Fibroblast of skin of right biceps (primary cell): ENCODE measurements at places on chromosomes 2 and 18.

DNA sequence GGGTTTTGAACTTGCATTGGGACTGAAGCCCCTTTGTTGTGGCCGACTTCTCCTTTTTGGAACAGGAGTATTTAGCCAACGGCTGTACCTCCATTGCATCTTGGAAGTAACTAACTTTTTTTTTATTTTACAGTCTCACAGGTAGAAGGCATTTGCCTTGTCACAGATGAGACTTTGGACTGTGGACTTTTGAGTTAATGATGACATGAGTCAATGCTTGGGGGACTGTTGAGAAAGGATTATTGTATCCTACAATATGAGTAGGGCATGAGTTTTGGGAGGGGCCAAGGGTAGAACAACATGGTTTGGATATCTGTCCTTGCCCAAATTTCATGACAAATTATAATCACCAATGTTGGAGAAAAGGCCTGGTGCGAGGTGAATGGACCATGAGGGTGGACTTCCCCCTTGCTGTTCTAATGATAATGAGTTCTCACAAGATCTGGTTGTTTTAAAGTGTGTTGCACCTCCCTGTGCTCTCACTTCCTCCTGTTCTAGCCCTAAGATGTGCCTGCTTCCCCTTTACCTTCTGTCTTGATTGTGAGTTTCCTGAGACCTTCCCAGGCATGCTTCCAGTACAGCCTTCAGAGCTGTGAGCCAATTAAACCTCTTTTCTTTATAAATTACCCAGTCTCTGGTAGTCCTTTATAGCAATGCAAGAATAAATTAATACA, 1269.4 kb upstream of the CHAC2 start:
- DNase-seq, result no peak

- peak; percentile 29 for DNase-seq
Measured at GRCh38 chr2:168700615-168701245, 101.7 kb upstream of the NOSTRIN start.

DNA sequence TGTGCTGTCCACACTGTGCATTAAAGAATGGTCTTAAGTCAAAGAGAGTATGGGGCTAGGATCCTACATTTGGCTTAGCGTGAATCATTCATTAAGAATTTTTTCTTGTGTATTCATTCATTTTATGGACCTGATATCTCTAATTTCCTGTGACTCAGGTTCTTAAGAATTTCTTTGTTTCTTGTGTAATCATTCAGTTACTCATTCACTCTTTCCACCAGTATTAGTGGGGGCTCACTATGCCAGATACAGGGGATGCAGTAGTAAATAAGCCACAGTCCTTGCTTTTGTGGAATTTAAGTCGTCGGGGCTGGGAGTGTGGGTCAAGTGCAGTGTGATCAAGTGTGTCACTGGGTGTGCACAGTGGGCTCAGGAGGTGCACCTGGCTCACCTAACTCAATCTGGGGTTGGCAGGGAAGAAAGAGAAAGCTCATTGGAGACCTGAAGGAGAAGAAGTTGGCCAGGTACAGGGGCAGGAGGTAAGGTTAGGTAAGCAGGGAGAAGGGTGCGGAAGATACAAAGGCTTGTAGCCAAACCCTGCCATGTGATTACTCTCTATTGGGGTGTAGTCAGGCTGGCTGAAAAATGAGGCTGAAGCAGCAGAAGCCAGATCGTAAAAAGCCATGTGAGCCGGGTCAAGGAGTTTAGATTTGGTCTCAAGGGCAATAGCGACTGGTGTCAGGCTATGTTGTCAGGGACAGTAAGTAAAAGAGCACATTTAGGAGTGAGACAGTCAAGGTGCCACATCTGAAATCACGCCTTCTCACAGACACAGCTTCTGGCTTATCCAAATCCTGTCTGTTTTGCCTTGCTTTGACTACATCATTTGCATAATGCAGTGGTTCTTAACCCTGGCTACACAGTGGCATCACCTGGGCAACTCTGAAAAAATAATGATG, 67.2 kb downstream of the KCTD1 start:
- DNase-seq, result peak; percentile 96

DNA sequence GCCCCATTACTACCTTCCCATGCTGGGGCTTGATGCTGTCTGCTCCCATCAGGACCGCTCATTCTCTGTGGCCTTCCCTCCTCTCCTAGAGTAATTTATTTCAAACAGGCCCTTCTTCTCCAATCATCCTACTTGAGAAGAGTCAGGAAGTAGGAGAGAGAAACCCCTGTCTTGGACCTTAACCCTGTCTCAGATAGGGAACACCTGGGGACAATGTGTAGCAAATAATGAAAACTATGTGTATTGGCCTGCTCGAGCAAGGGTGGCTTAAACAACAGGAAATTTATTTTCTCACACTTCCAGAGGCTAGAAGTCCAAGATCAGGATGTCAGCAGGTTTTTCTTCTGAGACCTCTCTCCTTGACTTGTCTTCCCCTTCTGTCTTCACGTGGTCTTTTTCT, 26.6 kb upstream of the NEMP2 start:
- DNase-seq, result no peak

GRCh38 chr2:96832754-96833507, 10.9 kb downstream of the ANKRD23 start:
- peak; percentile 55 for DNase-seq

GRCh38 chr2:18831916-18832510, 242.6 kb upstream of the NT5C1B start:
- DNase-seq, result no peak

DNA sequence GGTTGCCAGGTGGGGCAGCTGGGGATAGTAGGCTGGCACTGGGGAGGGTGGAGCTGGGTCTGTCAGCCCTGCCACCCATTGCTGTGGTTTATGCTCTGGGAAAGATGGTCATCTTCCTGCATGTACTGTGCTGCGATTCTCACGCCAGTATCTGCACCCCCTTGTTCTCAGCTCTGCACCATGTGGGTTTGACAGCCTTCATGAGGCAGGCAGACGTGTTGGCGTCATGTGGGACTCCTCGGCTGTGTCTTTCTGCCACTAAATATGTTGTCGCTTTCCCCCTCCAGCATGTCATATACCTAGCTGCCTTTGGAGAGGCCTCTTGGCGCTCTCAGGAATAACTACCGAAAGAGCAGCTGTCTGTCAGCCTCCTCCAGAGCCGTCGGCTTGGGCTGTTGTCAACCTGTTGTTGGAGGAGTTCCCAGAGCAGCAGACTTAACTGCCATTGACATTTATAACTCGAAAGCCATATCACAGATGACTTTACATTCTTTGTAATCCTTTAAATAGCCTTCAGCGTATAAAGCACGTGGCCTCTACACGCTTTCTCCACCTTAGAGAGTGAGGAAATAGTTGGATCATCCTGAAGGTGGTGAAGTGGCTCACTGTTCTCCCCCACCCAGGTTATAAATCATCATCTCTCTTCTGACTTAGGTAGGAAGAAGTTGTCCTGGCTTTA, 80.4 kb upstream of the MGAT5 start:
- peak; percentile 27 for DNase-seq

- DNase-seq, result no peak
Measured at GRCh38 chr2:3289526-3289925, 88.1 kb downstream of the EIPR1 start.

GRCh38 chr18:29003194-29003593, 826.3 kb upstream of the CDH2 start:
- DNase-seq, result no peak

DNA sequence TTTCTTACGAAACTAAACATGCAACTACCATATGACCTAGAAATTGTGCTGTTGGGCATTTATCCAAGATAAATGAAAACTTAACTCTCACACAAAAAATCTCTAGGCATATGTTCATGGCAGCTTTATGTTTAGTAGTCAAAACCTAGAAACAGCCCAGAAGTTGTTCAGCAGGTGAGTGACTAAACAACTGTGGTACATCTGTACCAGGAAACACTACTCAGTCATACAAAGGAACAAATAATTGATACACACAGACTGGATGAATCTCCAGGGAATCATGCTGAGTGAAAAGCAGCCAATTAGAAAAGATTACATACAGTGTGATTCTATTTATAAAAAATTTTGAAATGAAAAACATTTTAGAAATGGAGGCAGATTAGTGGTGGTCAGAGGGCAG, 29.3 kb downstream of the DYNC2LI1 start:
- DNase-seq, result no peak

- no peak for DNase-seq
Measured at GRCh38 chr2:149566652-149567051, 20.9 kb downstream of the MMADHC start.
